ENCODE measurements at places on chromosomes 3 and 15.

DNA sequence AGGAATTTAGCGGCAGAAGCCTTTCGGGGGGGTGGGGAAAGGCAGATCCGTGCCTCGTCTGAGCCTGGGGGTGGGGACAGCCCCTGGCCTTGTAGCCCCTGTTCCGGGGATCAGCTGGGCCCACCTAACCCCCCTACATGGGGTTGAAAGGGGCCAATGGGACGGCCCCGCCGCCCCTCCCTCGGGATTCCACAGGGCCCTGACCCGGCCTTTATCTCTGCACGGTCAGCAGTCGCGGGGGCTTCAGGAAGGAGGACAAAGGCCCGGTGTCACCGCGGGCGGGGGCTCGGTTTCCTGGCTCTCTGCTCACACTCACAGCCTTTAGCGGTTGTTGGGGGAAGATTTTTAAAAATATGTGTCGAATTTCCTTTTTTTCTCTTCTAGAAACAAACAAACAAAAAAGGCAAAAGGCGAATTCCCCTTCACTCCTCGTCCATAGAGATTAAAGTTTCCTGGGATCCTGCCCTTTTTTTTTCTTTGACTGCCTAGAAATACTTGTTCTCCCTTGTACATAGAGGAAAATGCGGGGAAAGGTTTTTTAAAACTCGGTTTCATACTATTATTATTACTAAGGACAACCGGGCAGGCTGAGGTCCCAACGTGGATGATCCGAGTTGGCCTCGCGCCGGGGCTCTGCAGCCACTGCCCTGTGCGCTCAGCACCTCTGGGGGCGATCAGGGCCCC is 7.9 kb downstream of the FOXL2 start:
- no peak for DNase-seq

DNA sequence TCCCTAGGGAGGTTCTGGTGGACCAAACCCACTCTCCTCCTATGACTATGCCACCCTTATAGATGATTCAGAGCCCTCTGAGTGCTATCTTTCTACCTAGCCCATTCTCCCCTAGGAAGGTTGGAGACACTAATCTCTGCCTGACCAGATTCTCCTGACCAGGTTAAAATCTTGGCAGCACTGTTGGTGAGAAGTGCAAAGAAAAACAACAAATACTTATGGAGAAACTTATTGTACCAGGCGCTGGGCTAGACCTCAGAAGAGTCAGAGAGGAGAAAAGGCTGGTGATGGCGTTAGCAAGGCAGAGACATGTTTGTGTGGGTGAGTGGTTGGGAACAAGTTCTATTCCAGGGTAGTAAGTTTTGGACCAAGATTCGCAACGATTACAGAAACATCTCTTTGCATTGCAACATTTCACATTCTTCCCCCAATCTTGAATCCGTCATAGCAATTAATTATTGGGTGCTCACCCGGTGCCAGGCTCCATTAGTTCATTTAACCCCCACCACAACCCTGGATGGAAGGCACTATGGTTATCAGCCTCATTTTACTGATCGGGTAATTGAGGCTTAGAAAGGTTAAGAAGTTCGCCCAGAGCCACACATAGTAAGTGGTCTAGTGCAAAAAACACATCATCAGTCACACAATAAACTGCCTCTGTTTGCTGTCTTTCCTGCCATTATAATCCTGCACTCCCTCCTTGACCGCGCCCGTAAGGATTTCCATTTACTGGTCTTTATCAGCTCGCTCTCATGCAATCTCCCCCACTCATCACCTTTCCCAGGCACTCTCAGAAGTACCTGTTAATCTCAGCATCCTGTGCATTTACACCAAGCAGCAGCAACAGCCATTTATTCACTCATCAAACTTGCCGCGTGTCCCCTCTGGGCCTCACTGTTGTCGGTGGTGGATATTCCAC is 655 bp upstream of the TSPAN3 start:
- DNase-seq = no peak

DNA sequence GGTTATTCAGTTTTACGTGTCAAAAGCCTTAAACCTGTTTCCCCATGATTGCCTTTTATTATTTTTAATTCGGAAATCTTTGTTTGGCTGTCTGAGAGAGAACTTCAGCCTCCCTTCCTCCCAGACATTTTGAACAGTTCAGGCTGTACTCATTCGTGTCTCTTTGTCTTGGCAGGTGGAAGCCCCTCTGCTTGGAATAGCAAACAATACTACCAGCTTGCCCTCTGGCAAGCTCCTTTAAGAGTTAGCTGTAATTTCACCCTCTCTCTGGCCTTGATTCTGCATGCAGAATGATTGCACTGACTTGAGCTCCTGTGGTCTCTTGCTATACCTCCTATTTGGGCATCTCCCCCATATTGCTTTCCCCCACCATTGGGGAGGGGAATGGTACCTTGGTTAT is 11.7 kb downstream of the IGF1R start:
- DNase-seq = no peak

- no peak for DNase-seq
Measured at GRCh38 chr3:48477959-48478520, 25.9 kb downstream of the SHISA5 start.

DNA sequence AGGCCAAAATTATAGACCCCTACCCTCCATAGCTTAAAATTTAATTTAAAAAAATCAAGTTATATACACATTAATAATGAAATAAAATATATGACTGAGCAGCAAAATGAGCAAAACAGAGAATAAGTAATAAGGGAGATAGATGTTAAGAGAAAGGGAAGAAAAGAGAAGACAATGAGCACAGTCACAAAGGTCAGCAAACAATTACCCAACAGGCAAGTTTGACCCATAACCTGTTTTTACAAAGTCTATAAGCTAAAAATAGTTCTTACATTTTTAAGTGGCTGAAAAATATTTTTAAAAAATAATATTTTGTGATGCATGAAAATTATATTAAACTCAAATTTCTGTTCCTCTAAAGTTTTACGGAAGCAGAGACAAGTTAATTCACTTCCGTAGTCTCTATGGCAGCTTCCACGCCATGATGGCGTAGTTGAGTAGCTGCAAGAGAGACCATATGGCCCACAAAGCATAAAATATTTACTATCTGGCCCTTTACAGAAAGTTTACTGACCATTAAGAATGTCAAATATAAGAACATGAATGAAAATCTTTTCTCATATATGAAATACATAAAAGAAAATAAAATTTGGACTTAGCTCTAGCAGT is 47.5 kb downstream of the ACAP2 start:
- DNase-seq = no peak

All from stimulated activated CD4-positive, alpha-beta T cell treated with anti-CD3 and anti-CD28 coated beads, TNF-alpha, amount 100 ng/mL, for 48 hours (primary cell).